Naive B cell (primary cell): ENCODE measurements at places on chromosomes 2 and 18. TPM values are rescaled to one million over a fixed set of nuclear protein-coding genes. Genes with fewer than 3 reads are reported as not detected.

DNA sequence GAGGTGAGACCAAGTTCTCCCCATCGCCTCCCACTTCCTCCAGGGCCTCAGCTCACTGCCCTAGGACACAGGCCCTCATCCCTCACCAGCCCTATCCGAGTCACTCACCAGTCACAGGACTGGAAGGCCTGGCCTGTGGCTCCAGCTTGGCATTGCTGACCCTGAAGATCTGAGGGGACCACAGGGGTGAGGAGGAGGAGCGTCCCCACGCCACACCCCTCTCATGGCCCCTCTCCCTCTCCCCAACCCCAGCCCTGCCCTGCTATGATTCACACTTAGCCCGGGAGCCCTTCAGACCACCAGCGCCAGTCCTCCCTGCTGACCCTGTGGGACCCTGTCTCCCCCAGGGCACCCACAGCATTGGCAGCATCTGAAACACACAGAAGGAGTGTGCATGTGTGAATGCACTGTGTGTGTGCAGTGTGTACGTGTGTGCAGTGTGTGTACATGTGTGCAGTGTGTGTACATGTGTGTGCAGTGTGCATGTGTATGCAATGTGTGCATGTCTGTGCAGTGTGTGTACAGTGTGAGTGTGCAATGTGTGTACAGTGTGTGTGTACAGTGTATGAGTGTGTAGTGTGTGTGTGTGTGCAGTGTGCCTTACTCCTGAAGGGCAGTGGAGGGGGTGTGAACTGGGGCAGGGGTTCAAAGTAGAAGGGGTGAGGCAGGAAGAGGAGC is 29.4 kb upstream of the ANKRD62 start:
- no peak for DNase-seq

DNA sequence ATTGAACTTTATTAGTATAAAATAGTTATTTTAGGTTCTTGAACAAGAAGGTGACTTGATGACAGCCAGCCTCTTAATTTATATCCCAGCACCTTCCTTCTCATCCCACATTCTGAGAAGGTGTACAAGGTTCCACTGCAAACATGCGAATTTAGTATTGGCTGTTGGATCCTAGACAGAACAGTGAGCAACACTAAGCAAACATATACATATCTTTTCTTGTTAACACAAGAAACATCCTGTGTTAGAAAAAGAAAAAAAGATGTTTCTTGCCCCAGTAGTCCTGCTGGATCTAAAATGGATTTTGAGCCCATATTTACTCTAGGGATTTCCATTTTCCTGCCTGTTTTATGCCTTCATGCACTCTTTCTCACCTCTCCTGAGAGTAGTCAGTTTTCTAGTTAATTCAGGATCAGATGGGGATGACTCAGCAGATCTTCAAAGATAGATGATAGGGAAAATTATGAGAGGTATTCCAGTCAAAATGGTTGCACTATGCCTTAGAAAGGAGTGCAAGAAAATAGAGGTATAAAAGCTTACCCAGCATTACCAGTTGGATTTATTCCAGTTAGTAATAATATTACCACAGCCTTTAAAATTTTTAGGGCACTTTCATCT is 336.5 kb downstream of the MEIS1 start:
- no peak for DNase-seq

GRCh38 chr18:622289-622688 is 25.5 kb downstream of the CLUL1 start:
- DNase-seq: no peak

- no peak for DNase-seq
These were observed 116.6 kb downstream of the ATL2 start for GRCh38 chr2:38260469-38260868.

GRCh38 chr2:198186257-198186656 is 381.9 kb downstream of the PLCL1 start:
- DNase-seq: no peak

DNA sequence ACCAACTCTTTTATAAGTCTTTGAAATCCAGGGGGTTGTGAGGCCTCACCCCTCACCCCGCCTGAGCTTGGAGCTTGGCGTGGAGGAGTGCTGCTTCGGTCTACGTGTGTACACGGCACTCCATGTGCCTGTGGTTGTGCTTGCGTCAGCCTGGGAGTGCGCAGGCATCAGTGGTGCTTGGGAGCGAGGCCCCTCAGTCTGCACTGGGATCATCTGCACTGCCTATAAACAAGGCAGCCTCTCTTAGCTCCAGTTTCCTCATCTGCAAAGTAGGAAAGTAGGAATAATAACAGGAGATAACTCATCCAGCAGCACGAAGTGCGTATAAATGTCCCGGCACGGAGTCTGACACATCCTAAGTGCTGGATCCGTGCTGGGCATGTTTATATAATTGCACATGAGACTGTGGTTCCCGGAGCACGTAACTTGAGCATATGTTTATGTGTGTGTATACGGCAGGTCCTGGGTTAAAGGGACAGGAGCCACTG is 1.2 kb downstream of the GYPC start:
- DNase-seq: no peak

GRCh38 chr2:139872503-139872902 is 1092.3 kb upstream of the NXPH2 start:
- DNase-seq: no peak

GRCh38 chr2:131148426-131148825 is 43.3 kb downstream of the PLEKHB2 start:
- DNase-seq: no peak

GRCh38 chr2:52113338-52113737 is 1081.4 kb upstream of the NRXN1 start:
- DNase-seq: no peak

GRCh38 chr2:120470041-120470965 is 124.4 kb downstream of the INHBB start:
- no peak for DNase-seq

DNA sequence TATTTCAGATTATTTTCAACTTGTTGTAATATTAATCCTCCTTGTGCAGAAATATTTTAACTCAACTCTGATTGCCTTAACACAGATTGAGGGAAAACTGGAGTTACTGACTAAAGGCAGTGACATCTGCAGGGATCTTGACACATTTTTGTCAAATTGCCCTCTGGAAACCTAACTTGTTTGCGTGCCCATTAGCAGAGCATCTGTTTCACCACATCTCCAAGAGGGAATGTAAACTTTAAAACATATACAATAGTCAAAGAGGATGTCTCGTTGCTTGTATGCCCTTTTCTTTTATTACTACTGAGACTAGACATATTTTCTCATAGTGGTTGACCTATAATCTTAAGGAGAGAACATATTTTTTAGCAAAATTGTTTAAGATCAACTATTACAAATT is 14.2 kb downstream of the INPP1 start:
- no peak for DNase-seq

GRCh38 chr2:84697895-84698294 is 181.6 kb downstream of the DNAH6 start:
- no peak for DNase-seq

- DNase-seq: no peak
These were observed 160.7 kb downstream of the CSRNP3 start for GRCh38 chr2:165630236-165630635.

Gene MDH1B
- not detected for polyA plus RNA-seq

Gene DES
- not detected for polyA plus RNA-seq

Gene LRRTM1
- not detected for polyA plus RNA-seq

Gene PDCD1
- polyA plus RNA-seq: not detected
